Umbilical cord (tissue), 2 donors: ENCODE measurements at places on chromosomes 3 and 15.

DNA sequence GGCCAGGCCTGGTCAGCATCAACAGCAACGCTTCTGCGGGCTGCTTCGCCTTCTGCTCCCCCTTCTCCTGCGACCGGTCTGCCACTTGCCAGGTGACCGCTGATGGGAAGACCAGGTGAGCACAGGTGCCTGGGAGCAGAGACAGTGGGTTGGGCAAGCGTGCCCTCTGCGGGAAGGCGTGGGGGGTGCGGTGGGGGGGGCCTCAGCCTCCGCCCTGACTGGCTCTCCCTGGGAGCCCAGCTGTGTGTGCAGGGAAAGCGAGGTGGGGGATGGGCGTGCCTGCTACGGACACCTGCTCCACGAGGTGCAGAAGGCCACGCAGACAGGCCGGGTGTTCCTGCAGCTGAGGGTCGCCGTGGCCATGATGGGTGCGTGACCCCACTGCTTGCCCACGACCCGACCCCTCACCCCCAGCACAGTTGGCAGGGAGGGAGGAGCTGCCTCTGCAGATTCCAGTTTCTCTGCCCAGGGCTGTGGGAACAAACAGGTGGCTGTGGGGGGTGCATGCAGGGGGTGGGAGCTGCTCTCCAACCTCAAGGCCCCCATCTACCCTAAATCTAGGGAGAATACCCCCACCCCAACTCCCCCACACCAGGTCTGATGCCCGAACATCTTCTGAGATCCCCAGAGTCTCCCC, 8.8 kb downstream of the STAB1 start:
- DNase-seq, result no peak

- DNase-seq, result no peak
These were observed 15.0 kb downstream of the RYK start for GRCh38 chr3:134235577-134236076.

DNA sequence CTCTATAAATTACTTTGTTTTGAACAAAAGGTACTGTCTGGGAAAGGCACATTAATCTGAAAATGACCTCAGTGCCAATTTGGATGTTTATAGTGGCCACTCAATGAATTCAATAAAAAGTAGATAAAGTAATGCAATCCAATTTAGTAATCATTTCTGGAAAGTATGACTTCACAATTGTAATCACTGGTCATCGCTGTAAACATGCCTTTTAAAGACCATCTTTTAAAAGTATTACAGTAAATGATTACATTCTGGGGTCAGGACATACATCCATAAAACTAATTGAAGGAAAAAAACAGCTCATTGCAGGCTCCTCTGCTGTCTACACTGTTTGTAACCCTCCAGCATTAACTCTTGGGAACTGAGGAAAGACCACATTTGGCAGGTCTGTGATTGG, 43.2 kb downstream of the HRH1 start:
- no peak for DNase-seq

DNA sequence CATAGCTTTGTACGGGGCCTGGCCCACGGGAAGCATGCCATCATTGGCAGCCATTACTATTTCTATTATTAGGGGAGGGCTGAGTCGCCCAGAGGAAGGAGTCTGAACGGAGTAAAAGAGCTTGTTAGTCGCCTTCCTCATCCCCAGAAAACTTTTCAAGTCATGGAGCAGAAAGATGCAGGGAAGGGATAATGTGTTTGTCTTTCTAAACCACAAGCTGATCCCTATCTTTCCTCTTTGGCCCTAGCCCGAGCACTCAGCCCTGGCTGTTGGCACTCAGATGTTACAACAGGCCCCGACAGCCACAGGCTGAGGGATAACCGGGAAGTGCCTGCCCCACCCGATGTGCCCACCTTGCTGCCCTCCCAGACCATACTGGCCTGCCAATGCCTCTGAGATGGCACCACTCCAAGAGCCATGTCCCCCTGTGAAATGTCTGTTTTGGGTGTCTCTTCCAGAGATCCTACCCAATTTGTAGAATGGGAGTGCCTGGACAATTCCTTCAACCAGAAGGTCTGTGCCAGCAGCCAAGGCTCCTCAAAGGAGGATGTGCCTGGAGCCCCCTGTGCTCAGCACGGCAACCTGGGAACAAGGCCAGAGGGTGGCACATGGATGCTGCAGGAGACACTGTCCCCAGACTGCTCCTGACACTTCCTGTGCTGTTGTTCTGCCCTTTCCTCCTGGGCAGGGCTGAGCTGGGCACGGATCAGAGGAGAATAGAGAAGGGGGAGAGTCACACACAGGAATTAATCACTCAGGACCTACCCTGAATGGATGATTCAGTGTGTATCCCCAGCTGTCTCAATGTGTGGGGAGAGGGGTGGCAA, 10.8 kb downstream of the PAK6 start:
- no peak for DNase-seq

DNA sequence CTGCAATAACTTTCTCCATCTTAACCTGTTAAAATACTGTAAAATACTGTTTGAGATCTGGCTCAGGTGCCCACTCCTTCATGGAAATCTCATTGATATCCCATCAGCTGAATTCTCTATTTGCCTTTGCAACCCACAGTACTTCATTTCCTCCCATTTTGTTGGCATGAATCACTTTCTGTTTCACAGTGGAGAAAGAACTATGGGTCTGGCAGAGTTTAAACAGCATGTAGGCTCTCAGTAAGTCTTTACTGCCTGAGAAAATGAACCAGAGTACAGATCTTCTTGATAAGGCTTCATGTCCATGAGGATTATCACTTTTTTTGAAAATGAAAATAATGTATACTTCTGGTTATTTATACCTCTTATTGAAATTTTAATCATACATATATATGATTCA, 245.9 kb downstream of the NAALADL2 start:
- no peak for DNase-seq

GRCh38 chr3:153232851-153233271, 70.8 kb downstream of the RAP2B start:
- peak; percentile 92 for DNase-seq

GRCh38 chr15:82763361-82764116, 42.3 kb downstream of the FSD2 start:
- no peak for DNase-seq

DNA sequence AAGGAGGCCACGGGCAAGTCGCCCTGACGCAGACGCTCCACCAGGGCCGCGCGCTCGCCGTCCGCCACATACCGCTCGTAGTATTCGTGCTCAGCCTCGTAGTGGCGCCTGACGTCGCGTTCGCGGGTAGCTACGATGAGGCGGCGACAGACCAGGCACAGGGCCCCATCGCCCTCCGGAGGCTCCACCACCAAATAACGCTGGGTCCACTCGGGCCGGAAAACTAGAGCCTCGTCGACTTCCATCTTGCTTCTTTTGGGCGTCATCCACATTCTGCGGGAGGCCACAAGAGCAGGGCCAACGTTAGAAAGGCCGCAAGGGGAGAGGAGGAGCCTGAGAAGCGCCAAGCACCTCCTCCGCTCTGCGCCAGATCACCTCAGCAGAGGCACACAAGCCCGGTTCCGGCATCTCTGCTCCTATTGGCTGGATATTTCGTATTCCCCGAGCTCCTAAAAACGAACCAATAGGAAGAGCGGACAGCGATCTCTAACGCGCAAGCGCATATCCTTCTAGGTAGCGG, at the start of gene EPM2AIP1:
TSS of gene EPM2AIP1 (minus strand) at position 326 of the 520 bp plus-strand sequence. CDS start at position 272, 54 bp downstream.
- DNase-seq, result no peak

- DNase-seq, result no peak
These were observed 67.8 kb downstream of the BDH1 start for GRCh38 chr3:197487911-197488391.

GRCh38 chr15:56856934-56857333, 61.5 kb upstream of the TCF12 start:
- no peak for DNase-seq

GRCh38 chr3:69386556-69387385, 883 bp upstream of the FRMD4B start:
- DNase-seq, result no peak

GRCh38 chr15:43406808-43407207, 35.9 kb downstream of the TUBGCP4 start:
- DNase-seq, result no peak

DNA sequence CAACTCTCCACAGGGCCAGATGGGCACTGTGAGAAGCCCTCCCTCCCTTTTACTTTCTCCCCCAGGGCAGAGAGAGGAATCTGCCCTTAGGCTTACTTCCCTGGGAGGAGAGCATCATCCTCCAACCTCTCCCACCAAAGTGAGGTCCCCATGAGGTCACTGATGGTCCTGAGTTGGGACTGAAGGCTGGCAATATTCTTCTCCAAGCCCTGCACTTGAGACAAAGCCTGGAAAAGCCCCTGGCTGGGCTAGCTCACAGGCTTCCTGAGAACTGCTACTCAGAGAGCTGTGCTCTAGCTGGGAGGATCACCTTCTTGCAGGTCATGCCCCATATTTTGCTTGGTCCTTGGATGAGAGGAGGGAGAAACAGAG, 110.0 kb upstream of the MEF2A start:
- no peak for DNase-seq

GRCh38 chr15:77753281-77753873, 120.7 kb upstream of the LINGO1 start:
- DNase-seq, result peak; percentile 18

DNA sequence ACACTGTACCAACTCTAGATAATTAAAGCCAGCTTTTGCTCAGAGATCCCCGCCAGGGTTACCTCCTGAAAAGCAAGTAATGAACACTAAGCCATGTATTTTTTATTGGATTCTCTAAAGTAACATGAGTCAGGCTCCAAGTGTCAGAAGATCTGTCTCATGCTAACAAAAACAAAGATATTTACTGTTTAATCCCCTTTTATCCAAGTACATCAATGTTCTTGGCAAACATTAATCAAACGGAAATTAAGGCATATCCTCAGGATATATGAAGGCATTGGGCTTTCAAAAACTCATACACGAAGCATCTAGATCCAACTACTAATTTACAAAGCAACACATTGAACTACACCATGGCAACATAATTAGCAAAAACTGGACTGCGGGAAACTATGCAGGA, 37.2 kb downstream of the MYO5A start:
- DNase-seq, result no peak

DNA sequence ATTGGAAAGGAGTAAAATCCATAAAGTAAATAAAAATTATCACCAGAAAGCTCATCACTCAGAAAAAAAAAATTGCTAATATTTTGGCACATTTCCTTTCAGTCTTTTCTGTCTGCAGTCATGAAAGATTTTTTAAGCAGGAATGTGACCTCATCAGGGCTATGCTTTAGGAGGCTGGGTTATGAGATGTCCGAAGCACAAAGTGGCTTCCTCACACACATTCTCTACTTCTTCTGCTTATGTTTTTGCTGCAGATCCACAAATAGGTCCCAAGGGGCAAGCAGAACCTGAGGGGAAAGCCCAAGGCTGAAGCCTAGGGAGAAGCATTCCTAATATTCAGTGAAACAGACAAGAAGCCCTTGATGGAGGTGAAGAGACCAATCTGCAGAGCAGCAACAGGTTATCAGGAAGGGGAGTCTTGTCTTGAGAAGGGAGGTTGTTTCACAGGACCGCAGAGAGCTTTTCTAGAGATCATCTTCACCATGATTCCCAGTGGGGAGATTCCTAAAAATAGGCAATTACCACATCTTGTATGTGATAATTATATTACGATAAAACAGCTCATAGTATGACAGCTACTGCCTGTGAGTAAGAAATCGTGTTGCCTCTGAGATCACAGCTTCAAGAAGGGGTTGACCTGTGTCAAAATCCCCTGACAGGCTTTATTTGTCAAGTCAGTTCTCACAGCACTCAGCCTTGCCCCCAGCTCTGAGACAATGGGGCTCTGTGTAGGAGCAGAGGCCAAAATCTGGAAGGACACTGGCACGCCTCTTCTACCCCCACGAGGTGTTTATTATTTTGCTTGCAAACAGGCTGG, 60.5 kb downstream of the IGF2BP2 start:
- no peak for DNase-seq

GRCh38 chr3:183178512-183178832, 15.9 kb upstream of the LAMP3 start:
- no peak for DNase-seq

- peak; percentile 39 for DNase-seq
These were observed 52.6 kb downstream of the NMD3 start for GRCh38 chr3:161273589-161274218.

- no peak for DNase-seq
These were observed 99.5 kb downstream of the CHRNA7 start for GRCh38 chr15:32129815-32130214.

DNA sequence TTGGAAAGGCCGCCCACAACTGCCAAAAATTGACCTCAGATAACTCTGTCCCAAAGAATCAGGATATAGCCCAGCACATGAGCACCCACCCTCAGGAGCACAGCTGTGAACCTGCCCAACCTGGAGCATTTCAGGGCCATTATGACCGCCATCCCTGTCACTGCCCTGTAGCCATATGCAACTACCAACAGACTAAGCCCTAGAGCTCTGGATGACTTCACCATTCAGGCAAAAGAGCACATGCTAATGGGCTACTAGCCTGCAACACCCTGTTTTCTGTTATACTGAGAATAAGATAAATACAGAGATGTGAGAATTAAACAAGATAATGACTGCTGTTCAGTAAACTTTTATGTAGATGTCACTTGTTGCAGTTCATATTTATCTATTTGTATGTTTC, 45.0 kb downstream of the TXNRD3 start:
- DNase-seq, result no peak

DNA sequence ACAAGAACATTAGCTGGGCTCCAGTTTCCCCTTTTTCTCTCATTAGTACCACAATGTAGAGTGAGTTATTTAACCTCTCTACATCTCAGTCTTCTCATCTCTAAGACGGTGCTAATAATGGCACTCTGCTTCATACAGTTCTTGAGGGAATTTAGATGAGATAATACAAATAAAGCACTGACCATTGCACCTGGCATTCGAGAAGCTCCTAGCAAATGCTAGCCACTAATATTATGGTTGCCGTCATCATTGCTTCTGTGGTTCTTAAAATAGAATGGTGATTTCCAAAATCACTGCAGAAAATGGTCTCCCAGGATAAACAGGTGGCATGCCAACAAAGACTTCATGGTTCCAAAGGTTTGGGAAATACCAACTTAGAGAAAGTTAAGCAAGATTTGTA, 213.0 kb downstream of the RORA start:
- no peak for DNase-seq

GRCh38 chr3:101963902-101964362, 114.6 kb downstream of the NFKBIZ start:
- DNase-seq, result no peak

- no peak for DNase-seq
These were observed 68.0 kb upstream of the BOC start for GRCh38 chr3:113143353-113143752.

DNA sequence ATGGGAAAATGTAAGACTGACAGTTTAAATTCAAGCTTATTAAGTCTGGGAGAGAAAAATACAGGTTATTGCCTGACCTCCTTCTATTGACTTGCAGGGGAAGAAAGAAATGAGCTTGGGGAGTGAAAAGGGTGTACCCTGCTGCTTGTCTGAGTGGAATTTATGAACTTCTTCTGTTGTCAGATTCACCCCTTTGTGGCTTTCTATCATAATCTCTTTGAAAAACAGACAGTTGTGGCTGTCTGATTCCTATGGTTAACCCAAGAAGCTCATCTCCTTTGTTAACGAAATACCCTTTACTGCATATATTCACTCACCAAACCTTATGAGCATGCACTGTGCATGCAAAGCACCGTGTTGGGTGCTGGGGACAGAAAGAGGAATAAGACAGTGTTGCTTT, 22.5 kb downstream of the GPD1L start:
- no peak for DNase-seq

- no peak for DNase-seq
These were observed 83.0 kb downstream of the WNT7A start for GRCh38 chr3:13796701-13797460.
